ENCODE measurements at places on chromosomes 2 and 18. TPM values are rescaled to one million over a fixed set of nuclear protein-coding genes. Genes with fewer than 3 reads are reported as not detected.

Gene GCG
- 0.41 TPM for total RNA-seq

Gene CKAP2L
- total RNA-seq: 2.0 TPM

Gene MYO7B
- total RNA-seq: under 0.01 TPM

Gene MOCOS
- total RNA-seq: 0.41 TPM

Gene DSG4
- under 0.01 TPM for total RNA-seq

Gene G6PC2
- not detected for total RNA-seq

Gene TCF23
- total RNA-seq: not detected

Gene MC4R
- total RNA-seq: 3.3 TPM

Gene IL1RL1
- total RNA-seq: not detected

Gene ZBTB7C
- total RNA-seq: 1.6 TPM

Gene CTAGE1
- total RNA-seq: not detected

Gene VAMP5
- 3.3 TPM for total RNA-seq

Gene PLA2R1
- total RNA-seq: 1.6 TPM

Gene DSC2
- 5.3 TPM for total RNA-seq

Gene E2F6
- total RNA-seq: 12.2 TPM

Gene COL4A3
- total RNA-seq: under 0.01 TPM

Gene UGT1A8
- total RNA-seq: not detected

Gene IL36B
- not detected for total RNA-seq

Gene OTOF
- total RNA-seq: 1.6 TPM

Gene CEP76
- 24.5 TPM for total RNA-seq

Gene UGT1A4
- not detected for total RNA-seq

Gene CAVIN2
- total RNA-seq: 3.3 TPM

Gene CCDC85A
- 31.0 TPM for total RNA-seq

Gene CFAP53
- total RNA-seq: 1.2 TPM

Gene ZNF385B
- 7.7 TPM for total RNA-seq

Gene KCNG3
- 1.2 TPM for total RNA-seq

Gene PPP1R1C
- total RNA-seq: under 0.01 TPM

Gene DLX1
- total RNA-seq: 21.6 TPM

Gene MPP4
- total RNA-seq: under 0.01 TPM

Gene PLGLB2
- 0.41 TPM for total RNA-seq

Gene PSMA8
- total RNA-seq: not detected

Gene NTSR2
- 0.82 TPM for total RNA-seq

Gene ZDBF2
- total RNA-seq: 31.4 TPM

Gene FKBP1B
- 73.8 TPM for total RNA-seq

Gene DOK6
- total RNA-seq: 68.1 TPM

Gene ERBB4
- total RNA-seq: 75.0 TPM

Gene DNAJC27
- total RNA-seq: 13.0 TPM

Gene DSEL
- 51.4 TPM for total RNA-seq

Gene HNMT
- 64.0 TPM for total RNA-seq

Gene COL4A4
- total RNA-seq: 0.41 TPM

Gene TXNDC9
- total RNA-seq: 51.8 TPM

Gene GKN1
- not detected for total RNA-seq

Gene LAMA1
- 12.2 TPM for total RNA-seq

Gene ACOXL
- total RNA-seq: not detected

Gene KYNU
- total RNA-seq: under 0.01 TPM

Gene RGPD4
- total RNA-seq: not detected

Gene C1QL2
- total RNA-seq: 0.41 TPM

Gene ZNF804A
- 13.9 TPM for total RNA-seq

Measured in frontal cortex (tissue), 4 donors.